ENCODE measurements at places on chromosomes 3 and 15.

DNA sequence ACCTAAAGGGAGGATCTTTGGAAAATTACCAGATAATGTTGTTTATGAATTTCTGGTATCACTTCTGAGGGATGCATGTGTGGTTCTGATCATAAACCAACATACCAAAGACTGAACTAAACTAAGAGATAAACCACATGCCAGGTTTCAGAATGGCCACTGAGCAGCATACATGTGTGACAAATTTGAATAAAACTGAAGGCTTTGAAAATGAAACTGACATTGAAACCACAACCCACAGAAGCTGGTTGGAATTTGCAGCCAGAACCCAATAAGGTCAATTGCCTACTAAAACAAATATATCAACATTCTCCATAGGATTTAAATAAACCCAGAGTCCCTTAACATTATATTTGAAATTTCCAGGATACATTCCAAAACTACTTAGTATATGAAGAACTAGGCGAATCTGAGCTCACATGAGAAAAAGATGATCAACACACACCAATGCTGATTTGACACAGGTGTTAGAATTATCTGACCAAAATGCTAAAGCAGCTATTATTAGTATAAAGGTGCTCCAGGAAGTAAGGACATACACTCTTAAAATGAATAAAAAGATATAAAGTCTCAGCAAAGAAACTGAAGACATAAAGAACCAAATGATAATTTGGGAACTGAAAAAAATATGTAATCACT, 125.0 kb downstream of the ZNF280D start:
- DNase-seq: peak; percentile 66

DNA sequence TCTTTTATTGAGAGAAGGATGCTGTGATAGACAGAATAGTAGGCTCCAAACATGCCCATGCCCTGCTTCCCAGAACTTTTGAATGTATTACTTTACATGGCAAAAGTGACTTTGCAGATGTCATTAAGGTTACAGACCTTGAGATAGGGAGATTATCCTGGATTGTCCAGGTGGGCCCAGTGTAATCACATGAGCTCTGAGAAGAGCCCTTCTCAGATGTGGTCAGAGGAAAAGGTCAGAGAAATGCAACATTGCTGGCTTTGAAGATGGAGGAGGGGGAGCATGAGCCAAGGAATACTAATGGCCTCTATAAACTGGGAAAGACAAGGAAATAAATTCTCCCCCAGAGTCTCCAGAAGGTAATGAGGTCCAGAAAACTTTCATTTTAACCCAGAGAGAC, 45.8 kb upstream of the LYZL4 start:
- no peak for DNase-seq

- DNase-seq: no peak
Observed at GRCh38 chr3:121436641-121437040, 109.1 kb downstream of the POLQ start.

DNA sequence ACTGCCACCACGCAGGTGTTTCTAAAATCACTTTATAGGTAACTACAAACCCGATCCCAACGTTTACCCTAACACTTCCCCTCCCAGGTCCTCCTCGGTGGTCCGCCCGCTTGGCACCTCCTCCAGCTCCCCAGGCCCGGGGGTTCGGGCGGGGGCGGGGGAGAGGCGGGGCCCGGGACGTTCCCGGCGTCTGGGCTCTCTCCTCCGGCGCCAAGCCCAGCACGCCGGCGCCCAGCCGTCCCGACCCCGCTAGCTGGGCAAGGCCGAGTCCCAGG, 562 bp downstream of the CGGBP1 start:
- no peak for DNase-seq

GRCh38 chr3:25727316-25727715, 55.9 kb downstream of the NGLY1 start:
- DNase-seq: no peak

- DNase-seq: no peak
Observed at GRCh38 chr15:31503256-31503655, 176.6 kb downstream of the KLF13 start.

- no peak for DNase-seq
Observed at GRCh38 chr3:155843569-155843968, 10.7 kb downstream of the SLC33A1 start.

DNA sequence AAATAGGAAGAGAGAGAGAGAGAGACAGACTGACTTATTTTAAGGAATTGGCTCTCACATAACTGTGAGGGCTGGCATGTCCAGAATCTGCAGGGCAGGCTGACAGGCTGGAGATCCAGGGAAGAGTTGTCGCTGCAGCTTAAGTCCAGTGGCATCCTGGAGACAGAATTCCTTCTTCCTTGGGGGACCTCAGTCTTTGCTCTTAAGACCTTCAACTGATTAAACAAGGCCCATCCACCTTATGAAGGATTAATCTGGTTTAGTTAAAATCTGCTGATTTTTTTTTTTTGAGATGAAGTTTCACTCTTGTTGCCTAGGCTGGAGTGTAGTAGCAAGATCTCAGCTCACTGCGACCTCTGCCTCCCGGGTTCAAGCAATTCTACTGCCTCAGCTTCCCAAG, 128.0 kb upstream of the ALDH1A3 start:
- no peak for DNase-seq
